ENCODE measurements at places on chromosomes 5 and 9. TPM values are rescaled to one million over a fixed set of nuclear protein-coding genes. Genes with fewer than 3 reads are reported as not detected.

- H3K27ac ChIP-seq: no peak overlapping the region
- no peaks in the 10 kb centered on the region for H3K27me3 ChIP-seq
- DNase-seq: no peak
- no peaks in the 10 kb centered on the region for H3K36me3 ChIP-seq
These were observed 46.4 kb upstream of the WWC1 start for GRCh38 chr5:168244838-168245559.

DNA sequence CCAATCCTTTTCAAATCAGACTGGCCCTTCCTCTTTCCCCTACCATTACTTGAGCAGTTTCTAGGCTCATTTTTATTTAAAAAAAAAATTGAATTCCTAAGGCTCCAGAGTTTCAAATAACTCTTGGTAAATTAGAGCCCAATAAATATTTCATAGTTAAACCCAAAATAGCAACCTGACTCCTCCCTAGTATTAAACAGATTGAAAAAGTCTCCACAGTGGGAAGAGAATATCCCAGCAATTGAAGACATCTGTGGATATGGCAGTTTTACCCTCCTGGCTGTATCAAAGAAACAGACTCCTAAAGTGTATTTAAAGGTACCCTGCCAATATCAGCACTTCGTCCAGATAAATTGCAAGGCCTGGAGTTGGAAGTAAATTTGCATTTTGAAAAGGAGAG is 52.7 kb upstream of the GDNF start:
- H3K4me3 ChIP-seq: no peak overlapping the region
- H3K27me3 ChIP-seq: no peaks in the 10 kb centered on the region
- no peak overlapping the region for H3K27ac ChIP-seq
- no peak for DNase-seq
- H3K36me3 ChIP-seq: no peaks in the 10 kb centered on the region
- H3K4me1 ChIP-seq: peaks cover 5% of the 10 kb centered on the region

DNA sequence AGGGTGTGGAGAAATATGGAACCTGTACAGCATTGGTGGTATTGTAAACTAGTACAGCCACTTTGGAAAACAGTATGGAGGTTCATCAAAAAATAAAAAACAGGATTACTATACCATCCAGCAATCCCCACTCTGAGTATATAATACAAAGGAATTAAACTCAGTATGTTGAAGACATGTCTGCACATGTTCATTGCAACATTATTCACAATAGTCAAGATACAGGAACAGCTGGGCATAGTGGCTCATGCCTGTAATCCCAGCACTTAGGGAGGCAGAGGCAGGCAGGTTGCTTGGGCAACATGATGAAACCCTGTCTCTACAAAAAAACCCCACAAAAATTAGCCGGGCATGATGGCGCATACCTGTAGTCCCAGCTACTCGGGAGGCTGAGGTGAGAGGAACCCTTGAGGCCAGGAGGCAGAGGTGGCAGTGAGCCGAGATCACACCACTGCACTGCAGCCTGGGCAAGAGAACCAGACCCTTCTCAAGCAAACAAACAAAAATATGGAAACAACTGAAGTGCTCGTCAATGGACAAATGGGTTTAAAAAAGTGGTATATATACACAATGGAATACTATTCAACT is 63.6 kb downstream of the TMEM174 start:
- no peak for DNase-seq
- no peak overlapping the region for H3K4me3 ChIP-seq
- no peaks in the 10 kb centered on the region for H3K36me3 ChIP-seq
- peaks cover 6% of the 10 kb centered on the region for H3K4me1 ChIP-seq
- peaks cover 18% of the 10 kb centered on the region for H3K27me3 ChIP-seq
- H3K27ac ChIP-seq: no peak overlapping the region

DNA sequence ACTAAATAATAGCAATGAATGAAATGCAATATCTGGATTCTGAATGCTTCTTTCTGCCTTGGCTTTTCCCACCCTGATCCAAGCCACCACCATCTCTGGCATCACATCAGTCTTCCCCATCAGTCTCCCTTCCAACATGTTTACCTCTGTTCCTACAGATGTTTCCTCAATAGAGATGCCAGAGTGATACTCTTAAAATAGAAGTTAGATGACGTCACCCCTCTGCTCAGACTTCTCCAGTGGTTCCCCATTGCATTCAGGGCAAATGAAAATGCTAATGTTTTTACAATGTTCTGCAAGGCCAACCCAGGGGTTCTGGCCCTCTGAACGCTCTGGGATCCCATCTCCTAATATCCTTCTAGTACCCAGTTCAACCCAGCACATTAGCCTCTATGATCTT is 305.8 kb downstream of the TRIM32 start:
- H3K36me3 ChIP-seq: no peaks in the 10 kb centered on the region
- no peak overlapping the region for H3K4me3 ChIP-seq
- no peaks in the 10 kb centered on the region for H3K4me1 ChIP-seq

DNA sequence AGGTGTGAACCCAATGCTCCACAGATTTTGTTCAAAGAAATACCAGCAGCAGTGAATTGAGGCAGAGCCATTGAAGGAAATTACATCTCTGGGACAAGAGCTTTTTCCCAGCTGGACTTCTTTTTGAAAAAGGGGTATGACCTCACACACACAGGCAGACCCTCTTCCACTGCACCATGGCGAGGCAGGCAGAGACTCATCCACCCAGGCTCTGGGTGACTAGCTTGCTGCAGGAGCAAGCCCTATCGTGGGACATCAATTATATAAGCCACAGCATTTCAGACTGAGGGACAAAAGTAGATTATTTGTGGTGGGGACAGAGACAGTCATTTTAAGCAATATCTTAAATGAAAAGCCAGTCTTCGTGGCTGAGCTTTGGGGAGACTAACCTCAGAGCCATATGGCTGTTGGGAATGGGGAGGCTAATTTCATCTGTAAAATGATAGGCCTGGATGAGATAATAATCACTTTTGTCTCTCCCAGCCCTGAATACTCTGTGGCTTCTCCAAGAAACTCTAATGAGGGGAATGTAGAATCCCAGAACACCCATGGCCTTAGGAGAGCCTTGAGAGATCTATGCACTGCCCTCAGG is 113.1 kb upstream of the TNC start:
- DNase-seq: no peak
- H3K27ac ChIP-seq: no peak overlapping the region

DNA sequence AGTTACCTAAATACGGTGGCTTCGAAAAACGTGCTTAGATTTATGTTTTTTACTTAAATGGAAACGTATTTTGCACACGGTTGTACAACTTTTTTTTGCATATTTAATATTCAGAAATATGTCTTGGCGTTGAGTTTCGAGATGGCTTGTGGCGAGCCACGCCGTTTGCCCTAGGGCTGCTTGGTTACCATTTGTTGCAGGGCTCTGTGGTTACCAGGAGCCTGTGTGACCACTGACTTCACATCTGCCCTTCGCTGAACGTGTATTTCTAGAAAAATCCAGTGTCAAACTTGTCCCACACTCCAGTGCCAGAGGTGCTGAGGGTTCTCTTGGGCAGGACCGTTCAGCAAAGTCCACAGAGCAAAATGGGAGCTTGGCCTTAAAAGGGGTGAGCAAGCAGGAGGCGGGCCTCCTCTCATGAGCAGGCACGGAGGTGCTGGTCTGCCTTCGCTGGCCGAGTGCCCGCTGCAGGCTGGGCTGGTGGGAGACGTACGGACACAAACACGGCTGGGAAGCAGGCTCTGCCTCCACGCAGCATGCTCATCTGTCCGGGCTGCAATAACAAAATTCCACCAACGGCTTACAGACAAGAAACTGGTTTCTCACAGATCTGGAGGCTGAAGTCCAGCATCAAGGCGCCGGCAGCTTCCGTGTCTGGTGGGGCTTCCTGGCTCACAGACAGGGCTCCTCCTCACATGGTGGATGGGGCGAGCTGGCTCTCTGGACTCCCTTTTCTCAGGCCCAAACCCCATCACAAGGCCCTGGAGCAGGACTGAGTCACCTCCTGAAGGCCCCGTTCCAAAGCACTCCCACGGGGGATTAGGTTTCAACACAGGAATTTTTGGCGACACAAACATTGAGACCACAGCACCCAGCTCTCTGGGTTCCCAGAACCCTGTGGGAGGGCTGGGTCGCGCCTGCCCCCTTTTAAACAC is 5.4 kb downstream of the MRPL36 start:
- H3K27ac ChIP-seq: no peak overlapping the region
- no peak overlapping the region for H3K4me3 ChIP-seq
- H3K4me1 ChIP-seq: peaks cover 18% of the 10 kb centered on the region
- H3K27me3 ChIP-seq: no peaks in the 10 kb centered on the region
- DNase-seq: no peak

DNA sequence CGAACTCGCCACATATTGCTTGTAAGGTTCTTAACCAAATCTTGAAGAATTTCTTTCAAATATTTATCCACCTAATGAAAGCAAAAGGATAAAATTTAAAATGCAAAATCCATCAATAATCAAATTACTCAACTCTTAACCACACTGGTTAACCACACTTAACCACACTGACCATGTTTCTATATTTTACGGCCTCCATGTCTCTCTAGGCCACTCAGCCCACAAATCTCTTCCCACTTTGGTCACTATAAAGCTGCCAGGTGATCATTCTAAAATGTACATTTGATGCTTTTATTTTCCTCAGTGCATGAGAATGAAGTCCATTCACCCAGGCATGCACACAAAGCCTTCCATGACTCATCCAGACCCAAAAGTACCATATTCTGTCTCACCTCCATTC is 56.4 kb upstream of the OR2K2 start:
- no peaks in the 10 kb centered on the region for H3K4me1 ChIP-seq
- no peak for DNase-seq
- H3K4me3 ChIP-seq: no peak overlapping the region

- H3K27ac ChIP-seq: no peak overlapping the region
- H3K4me3 ChIP-seq: no peak overlapping the region
- no peaks in the 10 kb centered on the region for H3K36me3 ChIP-seq
- no peaks in the 10 kb centered on the region for H3K4me1 ChIP-seq
These were observed 17.3 kb upstream of the ZNF474 start for GRCh38 chr5:122112063-122112462.

GRCh38 chr5:31916327-31916726 is 257.8 kb downstream of the GOLPH3 start:
- no peak overlapping the region for H3K4me3 ChIP-seq
- DNase-seq: no peak
- peaks cover 3% of the 10 kb centered on the region for H3K4me1 ChIP-seq
- no peak overlapping the region for H3K27ac ChIP-seq

- no peaks in the 10 kb centered on the region for H3K27me3 ChIP-seq
- DNase-seq: no peak
- H3K27ac ChIP-seq: no peak overlapping the region
- no peaks in the 10 kb centered on the region for H3K36me3 ChIP-seq
These were observed 39.8 kb upstream of the ACO1 start for GRCh38 chr9:32344551-32345182.

- no peak overlapping the region for H3K27ac ChIP-seq
- no peaks in the 10 kb centered on the region for H3K4me1 ChIP-seq
- DNase-seq: no peak
- no peaks in the 10 kb centered on the region for H3K36me3 ChIP-seq
These were observed 80.9 kb downstream of the BARX1 start for GRCh38 chr9:93874242-93874641.

- no peak for DNase-seq
- no peak overlapping the region for H3K27ac ChIP-seq
- H3K4me1 ChIP-seq: no peaks in the 10 kb centered on the region
- H3K27me3 ChIP-seq: no peaks in the 10 kb centered on the region
- H3K36me3 ChIP-seq: no peaks in the 10 kb centered on the region
These were observed 270.2 kb upstream of the BRINP1 start for GRCh38 chr9:119639287-119639955.

DNA sequence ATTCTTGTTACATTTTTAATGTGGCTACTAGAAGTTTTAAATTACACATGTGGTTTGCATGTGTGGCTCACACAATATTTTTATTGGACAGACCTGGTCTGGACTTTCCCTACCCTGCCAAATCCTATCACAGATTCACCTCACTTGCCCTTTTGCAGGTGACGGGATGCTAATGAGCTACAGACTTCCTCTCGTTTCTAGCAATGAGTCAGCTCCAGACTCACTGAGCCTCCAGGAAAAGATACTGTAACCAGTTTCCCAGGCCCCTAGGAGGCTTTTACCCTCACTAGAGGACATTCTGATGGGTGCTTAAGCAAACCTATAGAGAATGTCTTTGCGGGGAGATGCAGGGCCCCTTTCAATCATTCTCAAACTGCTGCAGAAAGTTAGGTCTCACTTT is 135.4 kb downstream of the WDR41 start:
- H3K4me1 ChIP-seq: no peaks in the 10 kb centered on the region
- H3K4me3 ChIP-seq: no peak overlapping the region
- no peaks in the 10 kb centered on the region for H3K27me3 ChIP-seq
- no peaks in the 10 kb centered on the region for H3K36me3 ChIP-seq

Gene PIGO
- 8.5 TPM for total RNA-seq

Gene P4HA2
- total RNA-seq: 57.6 TPM

Gene C7
- total RNA-seq: 65.0 TPM

Gene TNFSF15
- not detected for total RNA-seq

Measured in heart right ventricle (tissue), 16 donors.